ENCODE measurements at places on chromosomes 4 and X.

DNA sequence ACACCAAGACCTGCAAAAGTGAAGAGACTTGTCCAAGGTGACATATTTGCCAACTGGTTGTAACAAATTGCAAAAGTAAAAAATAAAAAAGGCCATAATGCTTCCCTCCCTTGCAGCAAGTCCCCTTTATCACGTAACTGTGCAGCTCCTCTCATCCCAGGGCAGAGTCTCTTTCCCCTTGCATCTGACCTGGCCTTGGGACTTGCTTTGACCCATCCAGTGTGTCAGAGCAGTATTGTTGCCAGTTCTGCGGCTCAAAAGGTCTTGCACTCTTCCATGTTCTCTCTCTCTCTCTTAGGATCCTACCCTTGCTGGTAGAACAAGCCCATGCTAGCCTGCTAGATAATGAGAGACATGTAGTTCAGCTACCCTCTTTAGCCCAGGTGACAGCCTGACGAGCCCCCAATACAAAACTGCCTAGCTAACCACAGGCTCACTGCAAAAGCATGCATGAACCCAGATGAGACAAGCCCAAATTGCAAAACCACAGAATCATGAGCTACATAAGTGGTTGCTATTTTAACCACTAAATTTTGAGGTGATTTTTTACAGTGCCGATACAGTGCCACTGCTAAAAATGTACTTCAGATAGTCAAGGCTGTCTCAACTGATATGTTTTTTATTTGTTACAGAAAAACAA is 289.5 kb upstream of the PPARGC1A start:
- no peak for DNase-seq

DNA sequence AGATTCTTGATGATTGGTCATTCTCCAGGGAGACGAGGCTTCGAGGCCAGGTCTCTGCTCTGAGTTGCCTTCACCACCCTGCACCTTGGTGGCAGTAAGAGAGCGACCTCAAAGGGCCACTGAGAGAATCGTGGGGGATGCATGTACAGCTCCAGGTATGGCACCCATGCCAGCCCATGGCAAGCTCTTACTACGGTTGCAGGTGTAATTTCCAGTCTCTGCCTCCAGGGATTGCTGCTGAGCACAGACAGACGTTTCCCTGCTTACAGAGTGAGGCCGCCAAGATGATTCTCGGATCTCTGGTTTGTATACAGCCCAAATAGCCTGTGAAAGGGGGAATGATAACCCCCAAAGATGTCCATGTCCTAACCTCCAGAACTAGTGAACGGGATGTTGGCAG is 16.3 kb upstream of the DRD5 start:
- no peak for DNase-seq

- no peak for DNase-seq
Measured at GRCh38 chrX:81390237-81390636, 188.3 kb downstream of the SH3BGRL start.

DNA sequence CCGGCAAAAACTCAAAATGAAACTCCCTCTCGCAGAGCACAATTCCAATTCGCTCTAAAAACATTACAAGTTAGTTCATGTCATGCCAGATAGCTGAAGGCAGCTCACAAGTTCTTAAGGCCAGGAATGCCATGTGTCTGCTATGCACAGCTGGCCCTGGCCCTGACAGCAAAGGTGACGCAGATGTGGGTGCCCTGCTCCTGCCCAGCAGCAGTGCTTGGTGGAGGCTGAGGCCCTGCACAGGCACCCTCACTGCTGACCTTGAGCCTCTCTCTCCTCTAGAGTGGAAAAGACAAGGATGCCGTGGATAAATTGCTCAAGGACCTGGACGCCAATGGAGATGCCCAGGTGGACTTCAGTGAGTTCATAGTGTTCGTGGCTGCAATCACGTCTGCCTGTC is 2.9 kb downstream of the S100P start:
- no peak for DNase-seq

DNA sequence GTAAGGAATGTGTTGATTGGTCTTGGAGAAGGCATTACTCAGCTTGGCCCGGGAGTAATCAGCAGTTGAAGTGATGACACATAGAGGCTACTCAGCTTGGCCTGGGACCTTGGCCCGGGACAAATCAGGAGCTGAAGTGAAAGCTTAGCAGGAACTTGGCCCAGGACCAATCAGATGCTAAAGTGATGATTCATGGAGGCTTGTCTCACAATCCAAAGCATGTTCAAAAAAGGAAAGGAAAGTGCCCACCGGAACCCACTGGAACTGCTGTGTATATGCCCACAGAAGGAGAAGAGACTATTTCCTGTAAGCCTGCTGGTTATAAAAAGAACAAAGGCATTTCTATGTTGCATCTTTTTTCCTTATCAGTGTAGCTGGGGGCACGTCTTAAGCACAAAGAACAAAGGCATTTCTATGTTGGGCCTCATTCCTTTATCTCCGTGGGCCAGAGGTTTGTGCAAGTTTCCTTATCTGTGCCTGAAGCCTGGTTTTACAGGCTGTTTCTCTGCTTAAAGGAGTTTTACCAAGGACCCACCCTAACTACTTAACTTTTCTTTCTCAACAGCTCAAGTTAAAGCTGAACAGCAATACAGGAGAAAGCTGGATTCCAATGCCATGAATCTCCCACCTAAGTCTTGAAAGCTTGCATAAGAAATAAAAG is 1176.7 kb downstream of the NLGN4X start:
- no peak for DNase-seq

DNA sequence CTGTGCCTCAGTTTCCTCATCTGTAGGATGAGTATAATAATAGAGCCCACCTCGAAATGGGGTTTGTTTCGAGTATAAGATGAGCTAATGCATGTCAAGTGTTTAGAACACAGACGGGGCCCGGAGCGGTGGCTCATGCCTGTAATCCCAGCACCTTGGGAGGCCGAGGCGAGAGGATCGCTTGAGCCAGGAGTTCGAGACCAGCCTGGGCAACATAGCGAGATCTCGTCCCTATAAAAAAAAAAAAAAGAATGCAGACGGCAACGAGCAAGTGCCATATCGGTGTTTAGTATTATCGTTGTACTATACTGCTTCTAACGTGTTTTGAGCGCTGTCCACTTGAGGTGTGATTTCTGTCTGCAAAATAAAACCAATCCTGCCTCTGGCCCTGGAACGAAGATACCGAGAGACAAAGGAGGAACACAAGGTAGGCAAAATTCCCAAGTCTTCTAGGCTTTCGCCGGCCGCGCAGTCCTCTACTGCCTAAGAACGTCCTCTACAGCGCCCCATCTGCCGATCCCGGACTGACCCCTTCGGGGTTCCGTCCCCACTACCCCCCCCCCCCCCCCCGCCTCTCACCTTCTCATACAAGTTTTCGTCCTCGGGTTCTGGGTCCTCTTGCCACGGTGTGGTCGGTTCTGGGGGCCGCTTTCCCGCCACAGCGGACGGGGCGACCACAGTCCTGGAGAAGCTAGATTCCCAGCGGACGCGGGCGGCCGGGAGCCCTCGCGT is 442 bp downstream of the NDUFB11 start:
- DNase-seq = no peak

GRCh38 chr4:27217261-27217769 is 356.7 kb downstream of the STIM2 start:
- DNase-seq = no peak

DNA sequence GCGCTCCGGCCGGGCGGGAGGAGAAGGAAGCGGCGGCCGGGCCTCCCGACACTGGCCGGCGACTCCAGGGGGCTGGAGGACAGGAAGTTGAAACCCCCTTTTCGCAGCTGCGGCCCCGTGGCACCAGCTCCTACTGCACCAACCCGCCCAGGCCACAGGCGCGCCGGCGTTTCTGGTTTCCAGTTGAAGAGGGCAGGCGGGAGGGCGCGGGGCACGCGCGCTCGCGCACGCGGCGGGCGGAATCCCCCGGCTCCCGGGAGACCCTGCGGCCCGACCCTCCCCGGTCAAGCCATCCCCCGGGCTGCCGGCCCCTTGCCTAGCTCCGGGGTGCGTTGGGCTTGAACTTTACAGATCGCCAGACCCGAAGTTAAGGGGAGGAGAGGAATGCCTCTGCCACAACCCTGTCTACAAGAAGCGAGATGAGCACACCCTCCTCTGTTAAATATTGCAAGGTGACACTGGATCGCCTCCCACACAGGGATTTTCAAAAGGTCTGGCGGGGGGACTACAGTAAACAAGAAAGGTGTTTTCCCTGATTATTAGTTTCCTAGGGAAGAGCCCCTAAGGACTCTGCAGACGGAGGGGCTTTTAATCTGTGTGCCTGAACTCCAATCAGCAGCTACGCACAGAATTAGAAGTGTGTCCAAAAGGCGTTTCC is 1.4 kb downstream of the ELOVL6 start:
- DNase-seq = peak; percentile 19

DNA sequence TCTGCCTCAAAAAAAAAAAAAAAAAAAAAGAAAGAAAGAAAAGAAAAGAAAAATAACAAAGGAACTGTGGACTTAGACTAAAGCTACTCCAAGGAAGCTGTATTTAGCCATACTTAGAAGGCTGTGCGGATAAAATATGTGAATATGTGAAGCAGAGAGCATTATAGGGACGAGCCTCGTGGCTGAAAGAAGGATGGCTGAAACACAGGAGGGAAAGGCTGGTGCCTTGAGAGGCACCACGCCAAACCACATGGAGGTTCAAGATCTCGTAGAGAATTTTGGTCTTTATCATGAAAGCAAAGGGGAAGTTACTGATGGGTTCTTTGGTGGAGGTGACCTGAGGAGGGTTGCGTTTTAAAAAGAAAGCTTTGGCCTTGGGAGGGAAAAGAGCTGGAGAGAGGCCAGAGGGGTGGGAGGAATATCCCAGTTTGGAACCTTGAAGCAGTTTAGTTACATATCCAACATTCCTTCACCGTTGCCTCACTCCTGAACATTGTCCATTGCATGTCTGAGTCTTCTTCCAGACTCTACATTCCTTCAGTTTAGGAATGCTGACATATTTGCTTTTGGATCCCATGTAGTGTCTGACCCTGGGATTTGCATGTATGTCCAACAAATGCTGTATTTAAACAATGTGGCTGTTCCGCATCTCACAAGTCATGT is 82.5 kb downstream of the CPE start:
- peak; percentile 22 for DNase-seq

DNA sequence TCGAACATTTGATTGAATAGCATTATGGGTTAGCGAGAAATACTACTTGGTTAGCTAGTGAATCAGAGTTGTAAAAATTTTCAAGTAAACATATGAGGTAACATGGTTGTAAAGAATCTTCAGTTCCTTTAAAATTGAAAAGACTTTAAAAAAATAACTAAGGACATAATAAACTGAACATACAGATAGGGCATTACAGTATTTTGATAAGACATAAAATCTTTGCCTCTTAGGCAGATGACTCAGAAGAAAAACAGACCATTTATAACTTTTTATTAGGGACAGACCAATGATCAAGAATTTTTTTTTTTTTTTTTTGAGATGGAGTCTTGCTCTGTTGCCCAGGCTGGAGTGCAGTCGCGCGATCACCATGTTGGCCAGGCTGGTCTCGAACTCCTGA is 43.1 kb downstream of the PNMA5 start:
- DNase-seq = no peak

DNA sequence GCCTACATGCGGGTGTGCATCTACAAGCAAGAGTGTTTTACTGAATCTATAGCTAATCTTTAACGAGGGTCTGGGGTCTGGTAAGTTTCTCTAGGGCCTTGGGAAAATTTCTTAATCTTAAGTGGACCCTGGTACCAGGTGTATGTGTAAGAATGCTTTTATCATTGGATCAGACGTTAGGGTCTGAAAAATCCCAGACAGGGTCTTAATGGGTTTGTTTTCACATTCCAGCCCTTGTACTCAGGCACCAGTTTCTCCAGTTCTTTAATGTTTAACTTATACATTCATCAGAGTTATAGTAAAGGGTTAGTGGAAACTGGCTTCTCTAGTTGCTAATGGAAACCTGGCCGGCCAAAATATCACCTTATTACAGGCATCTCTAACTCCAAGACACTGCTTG is 11.6 kb downstream of the MAGEB16 start:
- DNase-seq = no peak

GRCh38 chrX:82732861-82733260 is 775.2 kb upstream of the POU3F4 start:
- no peak for DNase-seq

GRCh38 chr4:81418572-81418971 is 53.1 kb downstream of the RASGEF1B start:
- DNase-seq = no peak

- DNase-seq = no peak
Measured at GRCh38 chr4:534101-534575, 35.1 kb downstream of the PIGG start.

- peak; percentile 17 for DNase-seq
Measured at GRCh38 chrX:151713849-151714248, 2.0 kb upstream of the FATE1 start.

DNA sequence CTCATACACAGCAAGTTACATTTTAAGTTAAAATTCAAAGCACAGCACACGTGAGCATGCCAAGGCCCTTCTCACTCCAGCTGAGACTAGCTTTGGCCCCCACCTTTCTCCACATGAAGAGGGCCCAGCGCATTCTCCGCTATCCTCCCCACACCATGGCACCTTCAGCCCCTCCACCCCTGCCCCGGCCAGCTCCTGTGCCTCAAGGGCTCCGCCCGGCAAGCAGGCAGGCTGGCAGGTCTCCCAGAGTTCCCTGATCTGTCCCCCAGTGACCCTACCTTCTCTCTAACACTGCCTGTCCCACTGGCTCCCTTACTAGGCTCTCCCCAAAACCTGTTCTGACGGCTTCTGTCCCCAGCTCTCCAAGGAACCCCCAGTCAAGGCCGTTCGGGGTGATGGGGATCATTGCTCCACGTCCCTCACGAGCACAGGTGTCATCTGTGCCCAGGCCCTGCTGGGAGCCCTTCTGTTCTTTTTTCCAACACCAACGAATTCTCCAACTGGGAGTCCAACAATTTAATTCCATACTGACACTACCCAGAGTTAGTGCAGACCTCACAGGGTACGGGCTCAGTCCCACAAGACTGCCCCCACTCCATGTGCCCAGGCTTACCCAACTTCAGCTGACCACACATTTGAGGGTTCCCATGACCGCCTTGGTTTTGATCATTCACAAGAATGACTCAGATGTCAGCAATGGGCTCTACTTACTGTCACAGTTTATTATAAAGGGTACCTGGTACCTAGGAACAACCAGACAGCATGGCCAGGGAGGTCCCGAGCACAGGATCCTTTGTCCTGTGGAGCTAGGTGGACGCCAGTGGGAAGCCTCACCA is 4.2 kb downstream of the LETM1 start:
- DNase-seq = no peak

DNA sequence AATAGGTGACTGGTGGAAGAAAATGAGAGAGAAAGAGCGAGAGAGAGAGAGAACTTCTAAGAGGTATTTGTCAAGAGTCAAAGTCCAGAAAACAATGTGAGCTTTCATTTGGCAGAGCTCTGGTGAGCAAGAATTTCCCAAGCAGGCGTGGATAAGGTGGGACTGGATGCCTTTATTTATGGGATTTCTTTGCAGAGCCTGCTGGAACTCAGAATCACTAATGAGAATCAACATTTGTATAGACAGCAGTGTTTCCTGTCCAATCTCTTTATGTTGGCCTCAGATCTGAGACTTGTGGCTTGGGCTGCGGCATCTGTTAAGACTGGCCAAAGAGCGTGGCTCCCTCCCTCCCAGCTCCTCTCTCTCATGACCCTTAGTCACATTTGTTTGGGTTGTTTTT is 67.9 kb upstream of the TBL1X start:
- DNase-seq = no peak

- DNase-seq = no peak
Measured at GRCh38 chr4:173535165-173535902, 5.3 kb upstream of the HAND2 start.
